ENCODE measurements at places on chromosomes 3 and 15.

DNA sequence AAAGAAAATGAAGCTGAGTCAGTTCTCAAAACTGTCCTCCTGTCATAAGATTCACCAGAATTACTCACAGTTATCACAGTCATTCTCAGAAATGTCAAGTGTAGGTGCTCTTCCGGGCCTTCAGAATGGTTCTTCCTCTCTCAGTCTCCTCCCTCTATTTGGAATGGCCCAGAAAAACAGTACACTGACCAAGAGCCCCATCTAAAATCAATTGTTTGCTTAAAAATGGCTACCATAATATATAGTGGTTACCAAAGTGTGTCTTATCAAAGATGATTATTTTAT is 99.8 kb downstream of the MECOM start:
- no peak for DNase-seq

DNA sequence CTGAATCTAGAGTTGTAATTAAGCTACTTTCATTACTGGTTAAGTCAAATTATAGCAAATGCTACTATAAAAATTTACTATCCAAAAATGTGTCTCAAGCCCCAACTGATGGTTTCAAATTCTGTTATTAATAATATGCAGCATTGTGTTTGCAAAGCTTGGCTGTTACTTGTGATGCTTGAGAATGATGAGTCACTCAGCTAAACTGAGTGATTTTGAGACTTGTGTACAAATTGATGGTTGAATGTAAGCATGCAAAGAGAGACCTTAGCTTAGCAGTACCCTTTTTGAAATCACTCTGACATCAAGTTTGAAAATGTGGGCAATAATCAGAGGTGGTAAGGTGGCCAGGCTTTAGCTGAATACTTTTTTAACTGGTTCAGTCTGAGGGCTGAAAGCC is 27.6 kb downstream of the OPA1 start:
- no peak for DNase-seq

GRCh38 chr15:32091505-32092380 is 61.4 kb downstream of the CHRNA7 start:
- DNase-seq: no peak

- DNase-seq: no peak
Observed at GRCh38 chr3:150394606-150395005, 13.5 kb upstream of the TSC22D2 start.

DNA sequence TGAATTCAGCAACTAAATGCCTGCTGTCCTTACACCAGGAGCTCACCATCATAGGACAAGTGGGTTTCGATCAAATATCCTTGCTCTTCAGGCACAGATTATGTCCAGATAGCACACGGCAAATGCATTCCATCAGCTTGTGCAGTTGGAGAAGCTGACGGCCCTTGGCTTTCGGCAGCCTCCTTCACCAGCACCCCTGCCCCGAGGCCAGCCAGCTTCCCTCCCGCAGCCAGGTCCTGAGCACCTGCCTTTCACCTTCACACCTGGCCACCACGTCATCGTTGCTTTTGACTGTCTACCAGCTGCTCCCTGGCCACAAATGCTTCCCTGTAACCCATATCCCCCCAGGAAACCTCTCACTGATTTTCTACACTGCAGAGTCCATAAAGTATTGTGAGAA is 355.5 kb downstream of the OCA2 start:
- no peak for DNase-seq

DNA sequence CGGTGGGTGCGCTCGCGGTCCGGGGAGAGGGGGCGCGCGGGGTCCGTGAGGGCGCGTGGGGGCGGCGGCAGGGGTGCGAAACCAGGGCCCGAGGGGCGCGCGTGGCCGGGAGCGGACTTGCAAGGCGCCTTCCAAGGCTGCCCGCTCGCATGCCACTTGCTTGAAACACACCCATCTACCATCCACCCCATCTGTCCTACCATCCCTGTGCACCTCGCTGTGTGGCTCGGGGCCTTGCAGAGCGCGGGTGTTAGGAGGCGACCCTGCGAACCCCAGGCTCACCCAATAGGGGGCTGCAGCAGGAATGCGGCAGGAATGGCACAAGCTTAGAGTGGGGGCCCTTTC is 240 bp downstream of the CFAP100 start:
- no peak for DNase-seq
